ENCODE measurements at places on chromosomes 3 and 15.

DNA sequence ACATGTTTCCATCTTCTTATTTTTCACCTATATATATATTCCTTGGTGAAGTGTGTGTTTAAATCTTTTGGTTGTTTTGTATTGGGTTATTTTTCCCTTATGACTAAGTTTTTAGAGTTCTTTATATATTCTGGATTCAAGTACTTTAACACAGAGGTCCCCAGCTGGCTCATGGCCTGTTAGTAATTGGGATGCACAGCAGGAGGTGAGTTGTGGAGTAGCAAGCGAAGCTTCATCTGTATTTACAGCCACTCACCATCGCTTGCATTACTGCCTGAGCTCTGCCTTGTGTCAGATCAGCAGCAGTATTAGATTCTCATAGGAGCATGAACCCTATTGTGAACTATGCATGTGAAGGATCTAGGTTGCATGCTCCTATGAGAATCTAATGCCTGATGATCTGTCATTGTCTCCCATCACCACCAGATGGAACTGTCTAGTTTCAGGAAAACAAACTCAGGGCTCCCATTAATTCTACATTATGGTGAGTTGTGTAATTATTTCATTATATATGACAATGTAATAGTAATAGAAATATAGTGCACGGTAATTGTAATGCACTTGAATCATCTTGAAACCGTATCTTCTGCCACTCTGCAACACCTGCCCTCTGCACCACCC is 151.6 kb downstream of the RSRC1 start:
- DNase-seq: no peak

DNA sequence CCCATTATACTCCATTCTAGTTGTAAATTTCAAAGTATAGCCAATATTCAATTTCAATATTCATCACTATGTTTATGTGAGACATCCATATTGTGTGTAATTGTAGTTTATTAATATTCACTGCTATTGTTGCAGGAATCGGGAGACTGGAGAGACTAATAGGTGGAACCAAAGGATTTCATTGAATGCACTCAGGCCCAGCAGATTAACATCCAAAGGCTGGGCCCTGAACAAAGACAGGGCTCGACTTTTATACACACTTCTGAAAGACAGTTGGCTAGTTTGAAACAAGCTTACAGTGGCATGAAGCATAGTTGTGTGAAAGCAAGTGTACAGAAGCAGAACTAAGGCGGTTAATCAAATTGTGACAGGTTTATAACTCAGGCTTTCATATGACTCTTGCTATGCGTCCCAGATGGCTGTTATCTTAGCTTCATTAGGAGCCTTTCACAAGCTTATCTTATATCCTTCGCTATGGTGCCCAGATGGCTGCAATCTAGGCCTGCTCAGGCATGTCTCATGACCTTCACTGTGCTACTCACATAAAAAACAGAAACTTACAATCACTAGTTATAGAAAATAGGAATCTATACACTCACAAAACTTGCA is 1038.8 kb upstream of the EPHA6 start:
- no peak for DNase-seq

- no peak for DNase-seq
These were observed 147.3 kb upstream of the CGNL1 start for GRCh38 chr15:57229051-57229450.

DNA sequence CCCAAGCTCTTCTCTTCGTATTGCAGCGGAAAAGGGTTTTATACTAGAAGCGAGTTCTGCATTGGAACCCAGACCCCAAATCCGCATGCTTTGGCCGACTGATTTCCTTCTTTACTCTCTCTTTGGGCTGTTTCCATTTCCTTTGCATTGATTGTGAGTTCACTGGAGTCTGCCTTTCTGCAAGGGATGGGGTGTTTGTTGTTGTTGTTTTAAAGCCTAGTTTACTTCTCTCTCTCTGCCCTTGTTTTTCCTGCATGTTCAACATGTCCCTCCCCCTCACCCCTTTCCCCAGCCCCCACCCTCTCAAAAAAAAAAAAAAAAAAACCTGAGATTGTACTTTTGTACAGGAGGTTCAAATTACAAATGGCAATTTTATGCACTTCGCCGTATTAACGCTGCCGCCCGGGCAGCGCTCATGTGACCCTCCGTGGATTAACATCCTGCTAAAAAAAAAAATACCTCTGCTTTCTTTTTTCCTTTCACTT is 2.2 kb downstream of the NR2F2 start:
- DNase-seq: no peak

GRCh38 chr3:177441813-177442646 is 244.7 kb upstream of the TBL1XR1 start:
- peak; percentile 49 for DNase-seq

DNA sequence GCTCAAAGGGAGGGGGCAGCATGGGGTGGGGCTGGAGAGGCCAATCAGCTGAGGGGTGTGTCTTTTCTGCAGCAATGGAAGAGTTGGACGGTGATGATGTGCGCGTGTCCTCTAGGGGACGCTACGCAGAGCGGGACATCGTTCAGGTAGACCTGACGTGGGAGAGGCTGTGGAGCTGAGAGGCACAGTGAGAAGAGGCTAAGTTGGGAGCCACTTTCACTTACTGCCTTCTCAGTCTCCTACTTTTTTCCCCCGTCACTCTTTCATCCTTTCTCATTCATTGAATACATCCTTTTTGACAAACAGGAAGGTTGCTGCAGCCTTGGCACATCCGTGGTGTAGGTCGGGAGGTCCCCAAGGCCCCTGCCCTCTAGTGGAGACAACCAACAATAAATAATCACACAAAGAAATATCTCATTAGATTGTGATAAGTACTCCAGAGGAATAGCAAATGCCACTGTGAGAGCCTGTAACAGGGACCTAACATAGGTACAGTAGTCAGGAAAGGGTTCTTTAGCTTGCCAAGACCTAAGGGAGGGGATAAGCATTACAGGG is 4.4 kb upstream of the BRPF1 start:
- DNase-seq: peak; percentile 59

- no peak for DNase-seq
These were observed 83.6 kb upstream of the FXR1 start for GRCh38 chr3:180828723-180829408.

- DNase-seq: peak; percentile 80
These were observed 95.6 kb downstream of the ECT2 start for GRCh38 chr3:172846103-172846561.

DNA sequence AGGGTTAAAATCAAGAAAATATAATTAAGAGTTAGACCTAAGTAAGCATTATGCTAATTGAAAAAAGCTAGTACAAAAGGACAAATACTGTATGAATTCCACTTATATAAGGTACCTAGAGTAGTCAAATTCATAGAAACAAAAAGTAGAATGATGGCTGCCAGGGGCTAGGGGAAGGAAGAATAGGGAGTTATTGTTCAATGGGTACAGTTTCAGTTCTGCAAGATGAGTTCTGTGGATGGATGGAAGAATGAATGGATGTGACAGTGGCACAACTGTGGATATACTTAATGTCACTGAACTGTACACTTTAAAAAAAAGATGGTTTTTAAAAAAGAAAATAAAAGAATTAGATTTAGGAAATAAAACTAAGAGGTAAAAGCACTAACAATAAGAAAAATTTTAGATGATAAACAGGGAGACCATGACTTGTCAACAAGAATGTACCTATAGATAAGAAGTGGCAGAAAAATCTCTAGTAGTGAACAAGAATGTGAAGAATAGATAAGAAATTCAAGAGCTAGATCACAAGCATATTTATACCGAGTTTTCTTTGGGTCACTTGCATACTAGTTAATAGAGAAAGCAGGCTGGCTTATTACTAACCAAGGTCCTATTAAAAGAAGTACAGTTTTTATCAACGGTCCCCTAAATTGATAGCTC is 5.5 kb downstream of the IFT80 start:
- DNase-seq: no peak
